ENCODE measurements at places on chromosomes 2 and 18. TPM values are rescaled to one million over a fixed set of nuclear protein-coding genes. Genes with fewer than 3 reads are reported as not detected.

GRCh38 chr18:48777026-48777743 is 173.6 kb downstream of the SMAD7 start:
- peak; percentile 69 for DNase-seq

- DNase-seq, result peak; percentile 81
Observed at GRCh38 chr2:216535454-216535995, 36.9 kb downstream of the RPL37A start.

- DNase-seq, result no peak
Observed at GRCh38 chr18:34028324-34028723, 196.4 kb downstream of the NOL4 start.

DNA sequence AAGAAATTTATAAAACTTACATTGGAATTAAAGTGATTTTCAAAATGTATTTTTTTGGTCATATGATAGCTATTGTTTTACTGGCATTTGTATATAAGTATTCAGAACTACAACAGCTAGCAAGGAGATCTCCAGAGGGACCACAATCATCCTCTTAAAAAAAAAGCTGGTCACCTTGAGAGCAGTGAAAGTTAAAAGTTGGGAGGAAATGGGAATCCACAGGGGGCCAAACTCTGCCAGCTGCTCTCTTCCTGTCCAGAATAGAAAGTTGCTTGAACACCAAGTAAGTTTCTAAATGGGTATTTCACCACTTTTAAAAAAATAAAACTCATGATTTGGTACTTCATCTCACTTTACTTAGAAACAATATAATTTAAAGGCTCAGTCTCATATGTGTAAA is 1025.1 kb downstream of the LRP1B start:
- DNase-seq, result no peak

RNU2-63P gene
- not detected for total RNA-seq

DNA sequence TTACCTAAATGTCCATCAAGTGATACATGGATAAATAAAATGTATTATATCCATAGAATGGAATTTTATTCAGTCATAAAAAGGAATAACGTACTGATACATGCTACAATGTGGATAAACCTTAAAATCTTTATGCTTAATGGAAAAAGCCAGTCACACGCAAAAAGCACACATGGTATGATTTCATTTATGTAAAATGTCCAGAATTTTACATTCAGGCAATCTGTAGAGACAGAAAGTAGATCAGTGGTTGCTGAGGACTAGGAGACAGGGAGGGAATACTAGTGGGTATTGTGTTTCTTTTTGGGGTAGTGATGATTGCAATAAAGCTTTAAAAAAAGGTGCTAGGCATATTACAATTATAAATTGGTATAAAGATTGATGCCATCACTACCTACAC is 30.7 kb upstream of the CD302 start:
- DNase-seq, result no peak

DNA sequence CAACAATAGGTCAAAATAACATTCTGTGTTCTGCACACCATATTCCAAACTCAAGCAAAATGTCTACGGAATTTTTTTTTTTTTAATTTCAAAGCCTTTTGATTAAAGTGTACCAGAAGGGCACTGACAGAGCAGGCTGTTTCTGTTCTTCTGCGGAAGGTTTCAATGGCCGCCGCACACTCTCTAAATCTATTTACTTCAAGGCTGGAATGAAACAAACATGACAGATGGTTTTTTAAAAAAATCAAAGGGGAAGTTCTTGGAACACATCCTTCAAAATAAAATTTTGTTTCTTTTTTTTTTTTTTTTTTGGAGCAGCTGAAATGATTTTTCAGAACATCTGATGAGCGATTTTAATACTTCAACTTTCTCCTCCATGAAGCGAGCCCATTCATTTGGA is 259.1 kb downstream of the TXNL1 start:
- DNase-seq, result no peak

GRCh38 chr18:67705748-67706147 is 189.2 kb upstream of the DSEL start:
- DNase-seq, result no peak

DNA sequence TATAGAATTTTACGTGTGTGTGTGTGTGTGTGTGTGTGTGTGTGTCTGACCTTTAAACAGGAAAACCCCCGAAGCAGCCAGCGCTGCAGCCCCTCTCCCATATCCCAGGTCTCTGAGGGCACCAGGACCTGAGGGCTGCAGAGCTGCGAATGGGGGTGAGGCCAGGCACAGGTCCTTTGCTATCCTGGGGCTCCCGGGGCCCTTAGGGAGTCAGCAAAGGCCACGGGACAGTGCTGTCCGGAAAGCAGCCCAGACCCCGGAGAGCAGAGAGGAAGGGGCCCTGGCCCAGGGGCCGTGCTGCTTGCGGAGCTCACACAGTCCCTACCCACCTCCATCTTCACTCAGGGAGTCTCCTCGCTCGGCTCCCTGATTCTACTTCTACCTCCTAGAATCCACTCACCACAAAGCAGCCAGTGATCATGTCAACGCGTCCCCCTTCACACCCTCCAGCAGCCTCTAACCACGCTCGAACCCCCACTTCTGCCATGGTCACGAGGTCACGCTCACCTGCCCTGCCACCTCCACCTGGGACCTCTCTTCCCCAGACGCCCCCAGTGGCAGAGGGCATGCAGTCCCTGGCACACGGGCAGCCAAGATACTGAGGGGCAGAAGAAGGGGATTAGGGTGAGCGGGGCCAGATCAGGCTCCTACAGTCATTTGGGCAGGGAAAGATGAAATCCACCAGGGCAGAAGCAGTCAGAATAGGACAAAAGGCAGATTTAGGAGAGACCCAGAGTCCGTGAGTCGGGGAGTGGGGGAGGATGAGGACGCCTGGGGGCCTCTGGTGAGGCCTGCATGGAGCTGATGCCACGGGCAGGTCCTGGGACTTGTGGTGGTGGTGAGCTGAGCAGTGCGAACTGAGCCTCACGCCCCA is 86.7 kb downstream of the USP40 start:
- DNase-seq, result no peak

- no peak for DNase-seq
Observed at GRCh38 chr2:7598402-7598801, 681.2 kb downstream of the RNF144A start.

GORASP2 gene
- total RNA-seq, result 59.5 TPM

DNA sequence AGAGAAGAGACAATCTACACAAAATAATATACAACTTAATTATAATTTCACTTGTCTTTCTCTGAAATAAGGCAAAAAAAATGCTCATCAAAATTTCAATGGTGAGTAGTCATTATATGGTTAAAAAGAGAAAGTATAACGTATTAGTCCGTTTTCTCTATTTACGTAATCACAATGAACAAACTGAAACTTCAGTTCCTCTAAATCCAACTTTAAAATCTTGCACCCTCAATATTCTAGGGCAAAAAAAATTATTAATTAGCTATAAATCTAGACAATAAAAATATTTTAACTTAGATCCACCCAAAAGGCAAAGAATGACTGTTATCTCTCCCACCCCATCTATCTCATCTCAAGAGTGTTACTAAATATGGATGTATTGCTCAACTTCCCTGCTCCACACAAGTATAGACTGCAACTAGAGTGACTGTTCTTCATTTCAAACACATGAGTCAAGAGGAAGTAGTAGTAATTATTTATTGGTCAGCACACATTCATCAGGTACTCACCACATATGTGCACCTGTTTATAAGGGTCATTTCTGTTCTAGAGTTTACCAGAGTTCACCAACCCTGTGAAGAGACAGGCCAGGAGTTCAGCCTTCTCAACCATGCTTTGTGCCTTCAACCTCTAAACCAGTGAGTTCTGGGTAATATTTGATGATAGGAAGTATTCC is 36.4 kb downstream of the STK39 start:
- DNase-seq, result no peak

DNA sequence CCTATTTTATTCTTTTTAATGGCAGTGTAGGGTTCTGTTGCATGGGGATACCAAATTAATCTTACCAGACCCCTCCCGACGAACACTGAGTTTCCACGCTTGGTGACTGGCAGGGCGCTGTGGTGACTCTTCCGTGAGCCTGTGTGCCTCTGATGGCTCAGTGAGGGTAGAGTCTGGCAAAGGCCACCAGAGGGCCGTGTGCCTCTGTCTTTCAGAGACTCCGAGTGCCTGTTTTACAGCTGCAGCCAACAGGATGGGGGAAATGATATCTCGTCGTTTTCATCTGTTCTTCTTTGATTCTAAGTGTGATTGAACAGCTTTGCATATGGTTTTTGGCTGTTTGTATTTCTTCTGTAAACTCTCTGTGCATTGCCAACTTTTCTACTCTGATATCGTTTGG is 99.8 kb downstream of the ZNF236 start:
- peak; percentile 43 for DNase-seq

DNA sequence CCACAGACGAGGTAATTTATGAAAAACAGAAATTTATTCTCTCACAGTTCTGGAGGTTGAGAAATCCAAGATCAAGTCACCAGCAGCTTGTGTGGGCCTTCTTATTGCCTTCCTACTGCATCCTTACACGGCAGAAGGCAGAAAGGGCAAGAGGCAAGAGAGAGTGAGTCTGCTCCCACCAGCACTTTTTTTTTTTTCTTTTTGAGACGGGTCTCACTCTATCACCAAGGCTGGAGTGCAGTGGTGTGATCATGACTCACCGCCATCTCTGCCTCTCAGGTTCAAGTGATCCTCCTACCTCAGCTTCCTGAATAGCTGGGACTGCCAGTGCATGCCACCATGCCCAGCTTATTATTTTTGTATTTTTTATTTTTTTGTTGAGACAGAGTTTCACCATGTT is 78.5 kb upstream of the HK2 start:
- no peak for DNase-seq

LAMA1 gene
- total RNA-seq, result 0.28 TPM

GRCh38 chr2:180698668-180699067 is 281.7 kb upstream of the UBE2E3 start:
- DNase-seq, result no peak

DNA sequence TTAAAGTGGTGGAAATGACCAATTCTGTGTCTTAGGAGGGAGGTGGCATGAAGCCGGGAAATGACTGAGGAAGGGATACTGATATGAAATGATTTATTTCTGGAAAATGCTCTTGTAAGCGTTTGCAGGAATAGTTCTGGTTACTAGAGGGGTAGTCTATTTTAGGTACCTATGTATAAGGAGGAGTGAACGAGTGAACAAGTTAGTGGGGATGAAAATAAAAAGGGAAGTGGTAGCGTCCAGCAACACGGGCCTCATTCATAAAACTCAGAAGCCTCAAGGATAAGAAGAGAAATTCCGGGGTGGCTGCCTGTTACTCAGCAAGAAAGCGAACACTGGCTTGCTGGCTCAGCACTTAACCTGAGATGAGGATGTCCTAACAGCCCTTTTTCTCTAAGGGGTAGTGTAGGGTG is 303.3 kb downstream of the NCKAP5 start:
- no peak for DNase-seq

- peak; percentile 34 for DNase-seq
Observed at GRCh38 chr2:48601349-48601748, 16.3 kb upstream of the GTF2A1L start.

DNA sequence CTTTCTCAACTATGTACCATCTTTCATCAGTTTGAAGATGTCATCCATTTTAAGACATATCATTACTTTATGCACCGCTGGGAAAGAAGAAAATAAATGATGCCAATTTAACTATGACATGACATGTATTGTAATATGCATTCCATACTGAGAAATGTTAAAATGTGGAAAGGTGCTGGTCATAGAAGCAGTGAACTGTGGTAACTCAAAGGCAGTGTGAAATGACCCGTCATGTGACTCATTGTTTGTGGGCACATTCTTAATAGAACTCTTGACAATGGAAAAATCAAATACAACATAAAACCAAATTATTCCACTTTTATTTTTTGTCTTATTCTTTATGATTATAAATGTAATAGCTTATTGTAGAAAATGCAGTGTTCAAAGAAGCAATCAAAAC is 455.0 kb upstream of the ST6GAL2 start:
- no peak for DNase-seq

NT5C1B gene
- total RNA-seq, result not detected
